ENCODE measurements at places on chromosomes 6 and 20.

GRCh38 chr6:30571762-30572082, 480 bp downstream of the ABCF1 start:
- peak overlapping the region; percentile 60 for H3K27ac ChIP-seq
- DNase-seq = no peak
- H3K27me3 ChIP-seq = no peaks in the 10 kb centered on the region
- peak overlapping the region; percentile 72 for H3K4me3 ChIP-seq

DNA sequence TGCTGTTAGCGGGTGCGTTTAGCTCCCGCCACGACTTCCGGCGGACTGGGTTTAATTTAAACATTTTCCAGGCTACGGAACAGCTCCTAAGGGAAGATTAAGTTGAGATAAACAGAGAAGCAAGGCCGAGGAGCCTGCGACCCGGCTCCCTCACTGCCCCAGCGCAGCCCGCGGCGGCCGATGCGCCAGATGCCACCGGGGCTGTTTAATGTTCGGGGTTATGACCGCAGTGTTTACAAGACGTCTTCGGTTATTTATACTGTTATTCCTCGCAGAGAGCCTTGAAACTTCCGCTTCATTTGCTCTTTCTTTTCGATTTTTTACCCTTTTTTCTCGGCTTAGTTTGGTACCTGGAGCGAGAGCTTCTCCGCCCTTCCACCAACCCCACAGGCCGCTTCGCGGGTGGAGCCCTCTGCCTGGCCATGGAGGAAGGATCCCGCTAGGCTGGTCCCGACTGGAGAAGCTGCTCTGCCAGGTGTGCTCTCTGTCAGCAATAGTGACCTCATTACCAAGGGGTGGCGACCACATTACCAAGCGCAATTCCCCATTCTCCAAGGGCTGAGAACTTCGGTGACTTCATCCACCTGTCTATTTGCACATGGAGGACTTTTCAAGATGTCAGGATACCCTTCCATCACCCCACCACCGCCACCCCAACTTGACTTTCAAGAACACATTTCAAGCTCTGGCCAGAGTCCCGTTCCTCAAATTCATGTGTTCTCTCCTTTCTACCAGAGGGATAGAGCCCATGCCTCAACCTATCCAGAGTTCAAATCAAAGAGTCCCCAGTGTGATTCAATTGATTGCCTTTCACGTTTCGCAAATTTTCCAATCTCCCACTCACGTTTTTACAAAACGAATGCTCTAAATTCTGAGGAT, 4.1 kb downstream of the TCF21 start:
- no peak for DNase-seq
- no peak overlapping the region for H3K4me3 ChIP-seq
- no peaks in the 10 kb centered on the region for H3K36me3 ChIP-seq
- H3K4me1 ChIP-seq = no peaks in the 10 kb centered on the region
- H3K27me3 ChIP-seq = peaks cover 97% of the 10 kb centered on the region

- H3K36me3 ChIP-seq = no peaks in the 10 kb centered on the region
- H3K4me1 ChIP-seq = no peaks in the 10 kb centered on the region
- H3K27me3 ChIP-seq = peaks cover 15% of the 10 kb centered on the region
- no peak overlapping the region for H3K27ac ChIP-seq
Measured at GRCh38 chr6:137536104-137536773, 42.0 kb upstream of the OLIG3 start.

DNA sequence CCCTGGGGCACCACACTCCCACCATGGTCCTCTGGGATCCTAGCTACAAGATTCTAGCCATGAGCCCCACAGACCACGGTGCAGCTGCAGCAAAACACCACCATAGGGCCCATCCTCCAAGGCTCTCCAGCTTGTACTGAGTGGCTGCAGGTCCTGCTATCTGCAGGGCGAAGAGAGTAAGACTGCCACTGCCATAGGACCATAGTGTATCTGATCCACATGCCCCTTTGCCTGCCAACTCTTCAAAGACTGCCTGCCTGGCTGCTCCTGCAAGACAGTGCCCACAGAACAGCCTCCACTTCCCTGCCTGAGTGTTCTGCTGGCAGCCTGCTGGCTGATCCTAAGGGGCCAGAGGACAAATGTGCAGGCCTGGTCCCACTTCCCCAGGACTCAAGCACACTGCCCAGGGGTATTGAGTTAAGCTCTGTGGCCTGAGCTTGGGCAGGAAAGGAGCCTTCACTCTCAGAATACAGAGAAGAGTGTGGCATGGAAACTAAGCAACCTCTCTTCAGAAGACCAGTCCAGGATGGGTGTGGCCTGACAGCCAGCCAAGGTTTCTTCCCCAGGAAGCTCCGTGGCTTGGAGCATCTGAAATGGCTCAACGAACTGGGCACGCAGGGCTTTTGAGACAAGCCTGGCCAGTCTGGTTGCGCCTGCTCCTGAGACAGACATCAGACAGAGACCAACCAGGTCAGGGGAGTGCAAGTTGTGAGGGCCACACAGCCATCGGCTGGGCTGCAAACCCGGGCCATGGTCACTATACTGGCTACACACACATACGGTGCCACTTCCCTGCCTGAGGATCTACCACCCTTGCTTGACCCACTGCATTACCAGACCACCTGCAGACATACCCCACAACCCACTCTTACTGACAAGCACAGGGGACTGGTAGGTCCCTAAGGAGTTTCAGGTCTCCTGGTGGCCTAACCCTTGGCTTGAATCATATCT, 54.5 kb downstream of the RNGTT start:
- no peak for DNase-seq
- H3K27ac ChIP-seq = no peak overlapping the region
- no peaks in the 10 kb centered on the region for H3K27me3 ChIP-seq
- H3K4me3 ChIP-seq = no peak overlapping the region
- no peaks in the 10 kb centered on the region for H3K4me1 ChIP-seq

DNA sequence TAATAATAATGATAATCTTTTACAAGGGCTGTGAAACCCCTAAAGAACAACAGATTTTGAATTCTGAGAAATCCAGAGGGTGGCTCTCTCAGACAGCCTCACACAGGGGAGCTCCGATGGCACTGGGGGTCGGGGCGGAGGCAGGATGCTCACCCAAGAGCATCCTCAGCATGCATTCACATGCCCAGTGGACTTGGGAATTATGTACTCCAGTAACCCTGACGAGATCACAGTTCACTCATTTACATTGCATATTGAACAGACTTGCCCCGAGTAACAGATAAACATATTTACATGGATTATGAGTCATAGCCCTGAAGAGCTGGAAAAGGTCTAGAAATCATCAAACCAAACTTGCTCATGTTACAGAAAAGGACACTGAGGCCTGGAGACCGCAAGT, 482.7 kb upstream of the JARID2 start:
- H3K4me1 ChIP-seq = peaks cover 22% of the 10 kb centered on the region
- H3K4me3 ChIP-seq = no peak overlapping the region
- H3K27ac ChIP-seq = peak overlapping the region; percentile 21
- H3K36me3 ChIP-seq = no peaks in the 10 kb centered on the region
- DNase-seq = no peak

DNA sequence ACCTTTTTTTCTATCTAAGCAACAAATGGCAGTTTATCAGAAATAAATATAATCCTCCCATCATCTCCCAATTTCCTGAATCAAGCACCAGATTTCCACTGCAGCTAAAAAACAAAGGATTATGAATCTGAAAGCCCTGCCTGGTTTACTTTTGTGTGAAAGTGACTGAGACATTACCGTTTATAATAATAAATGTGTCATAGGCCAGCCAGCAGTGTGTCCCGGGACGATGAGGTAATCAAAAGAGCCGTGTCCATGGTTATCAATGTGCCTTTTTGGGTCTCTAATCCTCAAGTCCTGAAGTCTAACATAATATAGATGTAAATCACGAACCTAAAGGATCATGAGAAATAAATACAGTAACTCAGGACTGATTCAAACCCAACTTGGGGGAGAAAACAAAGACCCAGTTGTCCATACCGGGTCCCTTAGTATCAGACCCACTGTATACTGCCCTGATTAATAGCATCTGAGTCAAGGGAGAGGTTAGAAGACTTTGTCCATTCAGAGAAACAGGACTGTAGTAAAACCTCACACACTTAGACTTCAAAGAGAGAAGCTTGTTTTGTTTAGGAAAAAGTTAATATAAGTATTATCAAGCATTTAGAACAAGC, 149.1 kb downstream of the SASH1 start:
- H3K27ac ChIP-seq = no peak overlapping the region
- H3K4me1 ChIP-seq = no peaks in the 10 kb centered on the region

GRCh38 chr20:35527122-35527769, 2.2 kb downstream of the C20orf173 start:
- H3K4me1 ChIP-seq = no peaks in the 10 kb centered on the region
- no peaks in the 10 kb centered on the region for H3K36me3 ChIP-seq
- H3K27me3 ChIP-seq = no peaks in the 10 kb centered on the region
- no peak overlapping the region for H3K4me3 ChIP-seq
- DNase-seq = no peak

GRCh38 chr6:88246654-88247053, 80.5 kb upstream of the CNR1 start:
- H3K4me1 ChIP-seq = peaks cover 3% of the 10 kb centered on the region
- H3K27ac ChIP-seq = no peak overlapping the region
- no peaks in the 10 kb centered on the region for H3K27me3 ChIP-seq

GRCh38 chr20:63049561-63050221, 42.9 kb upstream of the BHLHE23 start:
- no peak overlapping the region for H3K27ac ChIP-seq
- H3K27me3 ChIP-seq = peaks cover 61% of the 10 kb centered on the region
- peak; percentile 85 for DNase-seq
- no peak overlapping the region for H3K4me3 ChIP-seq

GRCh38 chr6:99608059-99608885, 1.6 kb downstream of the PRDM13 start:
- H3K4me3 ChIP-seq = no peak overlapping the region
- H3K36me3 ChIP-seq = no peaks in the 10 kb centered on the region
- DNase-seq = no peak
- peaks cover 100% of the 10 kb centered on the region for H3K27me3 ChIP-seq

GRCh38 chr6:93407186-93407585, 12.2 kb downstream of the EPHA7 start:
- H3K36me3 ChIP-seq = peaks cover 10% of the 10 kb centered on the region
- no peak for DNase-seq
- no peak overlapping the region for H3K4me3 ChIP-seq
- H3K27me3 ChIP-seq = no peaks in the 10 kb centered on the region
- peaks cover 8% of the 10 kb centered on the region for H3K4me1 ChIP-seq

DNA sequence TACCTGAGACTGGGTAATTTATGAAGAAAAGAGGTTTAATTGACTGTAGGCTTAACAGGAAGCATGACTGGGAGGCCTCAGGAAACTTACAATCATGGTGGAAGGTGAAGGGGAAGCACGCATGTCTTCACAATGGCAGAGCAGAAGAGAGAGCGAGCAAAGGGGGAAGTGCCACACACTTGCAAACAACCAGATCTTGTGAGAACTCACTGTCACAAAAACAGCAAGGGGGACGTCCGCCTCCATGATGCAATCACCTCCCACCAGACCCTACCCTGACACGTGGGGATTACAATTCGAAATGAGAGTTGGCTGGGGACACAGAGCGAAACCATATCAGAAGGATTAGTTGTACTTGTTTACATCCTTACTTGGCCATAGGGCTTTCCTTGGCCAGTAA, 49.7 kb downstream of the FIG4 start:
- H3K36me3 ChIP-seq = no peaks in the 10 kb centered on the region
- peaks cover 3% of the 10 kb centered on the region for H3K4me1 ChIP-seq
- H3K27ac ChIP-seq = no peak overlapping the region
- DNase-seq = no peak
- no peak overlapping the region for H3K4me3 ChIP-seq
- no peaks in the 10 kb centered on the region for H3K27me3 ChIP-seq

- H3K4me1 ChIP-seq = no peaks in the 10 kb centered on the region
- H3K27ac ChIP-seq = no peak overlapping the region
- DNase-seq = no peak
- H3K27me3 ChIP-seq = no peaks in the 10 kb centered on the region
- H3K4me3 ChIP-seq = no peak overlapping the region
- H3K36me3 ChIP-seq = no peaks in the 10 kb centered on the region
Measured at GRCh38 chr6:2448826-2449571, 203.6 kb upstream of the GMDS start.

- H3K27ac ChIP-seq = no peak overlapping the region
- H3K27me3 ChIP-seq = no peaks in the 10 kb centered on the region
- H3K4me3 ChIP-seq = no peak overlapping the region
- no peak for DNase-seq
Measured at GRCh38 chr6:33828764-33829731, 25.2 kb upstream of the MLN start.

- no peak overlapping the region for H3K4me3 ChIP-seq
- no peak for DNase-seq
- H3K27ac ChIP-seq = no peak overlapping the region
- H3K36me3 ChIP-seq = no peaks in the 10 kb centered on the region
- H3K27me3 ChIP-seq = no peaks in the 10 kb centered on the region
Measured at GRCh38 chr6:33894438-33894837, 90.6 kb upstream of the MLN start.

DNA sequence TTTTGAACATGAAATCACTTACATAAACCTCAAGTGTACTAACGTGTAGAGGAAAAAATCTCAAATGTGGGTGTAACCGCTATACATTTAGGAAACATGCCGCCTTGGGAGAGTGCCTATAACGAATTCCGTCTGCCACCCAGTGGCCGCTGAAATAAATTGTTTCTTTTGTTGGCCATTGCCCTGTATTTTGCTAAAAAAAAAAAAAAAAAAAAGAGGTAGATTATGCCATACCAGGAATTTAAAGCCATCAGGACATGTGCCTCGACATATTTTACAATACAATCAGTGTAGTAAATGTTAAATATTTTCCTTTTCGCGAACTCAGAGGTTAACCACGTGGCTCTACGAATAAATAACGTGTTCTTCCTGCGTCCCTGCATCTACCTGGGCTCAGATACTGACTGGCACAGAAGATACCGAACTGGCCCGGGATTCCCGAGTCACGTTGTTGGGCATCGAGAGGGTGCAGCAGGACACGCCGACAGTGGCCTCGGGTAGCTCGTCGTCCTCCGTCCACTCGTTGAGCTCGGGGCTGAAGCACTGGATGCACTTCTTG, 14.3 kb downstream of the KLHL31 start:
- H3K4me1 ChIP-seq = peaks cover 18% of the 10 kb centered on the region
- no peaks in the 10 kb centered on the region for H3K36me3 ChIP-seq
- peak overlapping the region; percentile 67 for H3K27ac ChIP-seq

GRCh38 chr6:17984812-17985670, 2.4 kb downstream of the KIF13A start:
- peaks cover 16% of the 10 kb centered on the region for H3K36me3 ChIP-seq
- H3K27ac ChIP-seq = peak overlapping the region; percentile 87
- no peak for DNase-seq
- no peaks in the 10 kb centered on the region for H3K27me3 ChIP-seq
- peaks cover 21% of the 10 kb centered on the region for H3K4me1 ChIP-seq

GRCh38 chr6:168196385-168196860, 117.4 kb upstream of the FRMD1 start:
- DNase-seq = no peak
- peaks cover 43% of the 10 kb centered on the region for H3K27me3 ChIP-seq
- no peaks in the 10 kb centered on the region for H3K36me3 ChIP-seq

DNA sequence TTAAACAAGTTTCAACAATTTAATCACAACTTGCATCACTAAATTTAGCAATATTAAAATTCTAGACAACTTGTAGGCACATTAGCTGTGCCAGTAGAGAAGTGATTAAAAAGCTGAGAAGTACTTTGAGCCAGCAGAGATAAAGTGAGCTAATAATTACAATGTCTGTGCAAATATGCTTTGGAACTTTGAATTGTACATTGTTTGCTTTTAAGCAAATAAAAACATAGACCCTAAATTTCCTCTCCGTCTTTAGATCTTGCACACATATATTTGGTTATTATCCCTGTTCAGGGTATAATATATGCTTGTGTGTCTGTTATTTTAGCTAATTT, 44.2 kb upstream of the DEFB112 start:
- H3K4me3 ChIP-seq = no peak overlapping the region
- no peaks in the 10 kb centered on the region for H3K36me3 ChIP-seq
- peaks cover 13% of the 10 kb centered on the region for H3K4me1 ChIP-seq
- no peaks in the 10 kb centered on the region for H3K27me3 ChIP-seq
- no peak overlapping the region for H3K27ac ChIP-seq
- no peak for DNase-seq
